ENCODE measurements at places on chromosomes 2 and 18. TPM values are rescaled to one million over a fixed set of nuclear protein-coding genes. Genes with fewer than 3 reads are reported as not detected.

DNA sequence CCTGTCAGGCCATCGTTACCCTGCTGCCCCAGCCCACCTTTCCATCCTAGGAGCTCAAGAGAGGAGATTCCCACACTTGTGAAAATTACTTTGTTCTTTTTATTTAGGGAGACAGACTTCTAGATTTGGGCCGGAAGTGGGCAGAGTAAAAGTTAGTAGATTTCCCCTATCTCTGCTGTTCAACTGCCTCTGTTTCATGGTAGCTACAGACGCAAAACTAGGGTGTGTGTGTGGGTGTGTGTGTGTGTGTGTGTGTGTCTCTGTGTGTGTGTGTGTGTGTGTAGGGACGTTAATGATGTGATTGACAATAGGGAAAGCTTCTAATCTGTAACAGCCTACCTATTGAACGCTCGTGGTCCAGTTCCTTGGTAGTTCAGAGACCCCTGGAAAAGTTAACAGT lies 438 bp downstream of the PSMA8 start:
- DNase-seq = no peak

HOXD13 gene
- not detected for total RNA-seq

GRCh38 chr2:14756122-14756541 lies 123.6 kb downstream of the LRATD1 start:
- no peak for DNase-seq

AMER3 gene
- not detected for total RNA-seq

- DNase-seq = no peak
Observed at GRCh38 chr2:1647417-1648240, 96.7 kb downstream of the PXDN start.

- DNase-seq = no peak
Observed at GRCh38 chr2:96188821-96189526, 19.7 kb downstream of the STARD7 start.

DNA sequence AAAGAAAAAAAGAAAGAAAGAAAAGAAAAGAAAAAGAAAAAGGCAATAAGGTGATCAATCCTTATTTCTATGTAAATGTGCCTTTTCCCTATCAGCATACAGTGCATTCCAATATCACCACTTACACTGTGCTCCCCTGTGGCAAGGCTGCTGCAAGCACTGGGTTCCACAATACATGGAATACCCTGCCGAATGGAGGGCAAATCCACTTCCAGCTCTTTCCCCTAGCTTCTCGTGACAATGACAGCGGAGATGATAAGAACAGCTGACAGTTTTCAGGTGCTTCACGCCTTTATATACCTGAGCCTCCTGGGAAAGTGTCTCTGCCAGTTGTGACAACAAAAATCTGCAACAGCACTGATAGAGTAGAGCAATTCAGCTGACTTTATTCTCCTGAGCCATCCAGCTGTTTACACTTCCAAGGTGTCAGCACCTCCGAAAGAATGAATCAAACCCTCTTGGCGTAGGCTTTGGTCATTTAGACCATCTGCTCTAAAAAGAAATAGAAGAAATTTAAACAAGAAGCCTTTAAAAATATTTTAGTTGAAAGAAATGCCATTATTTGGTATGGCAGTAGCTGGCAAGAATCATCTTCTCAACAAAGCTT lies 135.2 kb upstream of the RNF152 start:
- no peak for DNase-seq

DNA sequence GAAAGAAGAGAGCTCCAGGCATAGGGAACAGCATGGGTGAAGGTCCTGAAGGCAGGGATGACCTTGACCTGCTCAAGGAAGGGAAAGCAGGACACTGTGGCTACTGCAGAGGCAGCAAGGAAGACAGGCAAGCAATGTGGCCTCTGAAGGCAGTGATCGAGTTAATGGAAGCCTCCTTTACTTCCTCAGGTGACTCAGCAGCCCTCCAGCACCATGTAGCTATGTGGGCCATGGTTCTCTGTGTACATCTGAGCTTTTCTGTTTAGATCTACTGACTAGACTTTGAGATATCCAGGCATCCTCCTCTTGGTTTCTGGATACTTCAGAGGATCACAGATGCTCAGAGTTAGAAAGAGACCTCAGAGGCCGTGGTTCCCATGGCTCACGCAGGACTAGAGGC lies 107.3 kb upstream of the PID1 start:
- DNase-seq = no peak

GRCh38 chr2:88549616-88550292 lies 77.5 kb downstream of the EIF2AK3 start:
- no peak for DNase-seq

- DNase-seq = no peak
Observed at GRCh38 chr2:215619989-215620388, 184.1 kb upstream of the FN1 start.

IL18RAP gene
- 4.2 TPM for total RNA-seq

DNA sequence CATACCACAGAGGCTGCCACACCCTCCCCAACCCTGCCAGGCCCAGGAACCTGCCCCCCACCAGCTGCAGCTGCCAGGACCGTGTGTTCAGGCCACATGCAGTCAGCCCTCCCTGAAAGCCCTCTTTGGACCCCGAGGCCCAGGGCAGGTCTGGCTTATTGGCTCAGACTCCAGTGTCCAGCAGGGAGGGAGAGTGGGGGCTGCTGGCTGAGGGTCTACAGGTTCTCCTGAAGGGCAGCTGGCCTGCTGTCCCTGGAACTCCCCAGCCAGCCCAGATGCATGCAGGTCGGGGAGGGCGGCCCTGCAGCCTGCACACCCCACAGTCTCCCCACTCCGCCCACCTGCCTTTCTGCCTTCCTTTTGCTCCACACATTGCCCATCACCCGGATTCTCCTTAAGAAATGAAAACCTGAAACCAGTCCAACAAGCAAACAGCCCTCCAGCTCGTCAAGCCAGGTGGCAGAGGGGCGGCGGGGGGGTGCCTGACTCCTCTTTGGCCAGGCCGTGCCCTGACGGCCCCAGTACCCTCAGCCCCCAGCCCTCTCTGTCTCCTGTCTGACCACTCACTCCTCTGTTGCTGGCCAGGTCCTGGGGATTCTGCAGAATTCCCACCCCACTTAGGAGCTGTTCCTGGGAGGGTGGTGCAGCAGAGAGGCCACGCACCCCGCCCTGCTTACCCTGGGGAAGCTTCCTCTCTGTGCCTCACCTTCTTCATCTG lies 18.0 kb downstream of the GPR35 start:
- no peak for DNase-seq

- DNase-seq = no peak
Observed at GRCh38 chr2:223897669-223898330, 47.3 kb downstream of the WDFY1 start.

GRCh38 chr2:208224802-208225201 lies 30.1 kb downstream of the IDH1 start:
- DNase-seq = no peak

- no peak for DNase-seq
Observed at GRCh38 chr18:75246721-75247610, 36.4 kb downstream of the TSHZ1 start.

ATP5MC3 gene
- total RNA-seq = 81.3 TPM
